Esophagus squamous epithelium (tissue), 5 donors: ENCODE measurements at places on chromosomes 11 and 22.

DNA sequence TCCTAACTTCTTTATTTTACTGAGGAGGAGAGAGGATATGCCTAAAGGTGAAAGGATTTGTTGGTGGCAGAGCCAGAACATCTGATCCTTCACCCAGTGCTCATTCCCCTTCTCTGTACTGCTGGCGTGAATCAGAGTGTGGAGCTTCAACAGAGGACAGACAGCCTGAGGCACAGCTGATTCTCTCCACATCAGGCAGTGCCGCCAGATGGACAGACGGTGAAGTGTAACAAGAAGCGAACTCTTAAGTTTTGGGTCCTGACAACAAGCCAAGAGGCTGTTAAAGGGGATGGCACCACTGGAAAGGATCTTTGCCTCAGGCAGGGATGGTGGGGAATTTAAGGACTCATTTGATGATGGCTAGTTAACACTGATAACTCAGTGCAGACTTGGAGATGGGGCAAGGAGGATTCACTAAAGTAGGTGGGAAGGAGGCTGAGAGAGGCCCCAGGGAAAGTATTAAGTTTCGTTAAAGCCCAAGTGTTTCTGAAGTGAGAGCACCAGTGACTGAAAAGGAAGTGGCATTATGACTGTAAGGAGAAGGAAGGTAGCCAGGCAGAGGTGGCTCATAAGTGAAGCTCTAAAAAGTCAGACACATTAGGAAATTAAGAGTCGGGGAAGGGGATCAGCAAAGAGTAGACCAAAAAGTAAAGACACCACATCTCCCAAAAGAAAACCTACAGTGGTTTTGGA is 81.3 kb downstream of the CLPB start:
- DNase-seq, result no peak

DNA sequence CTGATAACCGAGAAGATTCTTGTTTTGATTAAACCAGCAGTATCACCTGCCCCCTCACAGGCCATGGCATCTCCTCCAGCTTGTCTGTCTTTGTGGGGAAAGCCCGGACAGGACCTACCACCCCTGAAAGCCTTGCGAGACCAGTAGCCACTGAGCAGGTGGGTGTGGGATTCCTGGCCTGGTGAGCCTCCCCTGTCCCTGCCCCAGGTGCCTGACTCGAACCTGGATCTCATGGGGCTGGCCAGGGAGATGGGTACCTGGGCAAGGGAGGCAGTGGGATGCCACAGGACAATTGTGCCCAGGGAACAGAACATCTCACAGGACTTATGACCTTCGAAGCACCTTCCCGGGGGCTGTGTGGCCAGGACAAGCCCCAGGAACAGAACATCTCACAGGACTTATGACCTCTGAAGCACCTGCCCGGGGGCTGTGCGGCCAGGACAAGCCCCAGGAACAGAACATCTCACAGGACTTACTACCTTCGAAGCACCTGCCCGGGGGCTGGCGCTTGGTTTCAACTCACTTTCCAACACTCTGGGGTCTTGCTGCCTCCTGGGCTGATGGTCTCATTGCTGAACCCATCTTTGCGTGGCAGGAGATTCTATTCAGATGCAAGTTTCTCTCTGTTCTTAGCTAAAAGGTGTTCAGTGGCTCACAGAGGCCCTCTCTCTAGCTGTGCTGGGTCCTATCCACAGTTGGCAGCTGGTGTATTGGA is 854.5 kb downstream of the BRD1 start:
- no peak for DNase-seq

GRCh38 chr11:8221917-8222495 is 41.7 kb downstream of the LMO1 start:
- no peak for DNase-seq

DNA sequence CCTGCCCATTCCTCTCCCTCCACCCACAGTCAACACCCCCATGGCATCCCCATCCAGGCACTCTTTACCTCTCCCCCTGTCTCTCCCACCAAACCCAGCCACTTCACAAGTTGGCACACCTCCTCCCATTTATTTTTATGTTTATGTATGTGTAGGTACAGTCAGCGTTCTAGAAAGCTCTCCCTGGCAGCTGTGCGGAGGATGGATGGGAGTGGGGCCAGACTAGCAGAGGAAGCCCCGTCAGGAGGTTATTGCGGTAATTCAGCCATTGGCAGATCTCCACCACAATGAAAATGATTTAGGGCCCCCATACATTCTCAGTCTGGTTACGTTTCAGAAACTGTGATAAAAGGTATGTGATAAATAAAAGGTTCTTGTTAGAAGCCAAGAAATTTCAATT is 51.3 kb downstream of the BTG4 start:
- DNase-seq, result no peak

DNA sequence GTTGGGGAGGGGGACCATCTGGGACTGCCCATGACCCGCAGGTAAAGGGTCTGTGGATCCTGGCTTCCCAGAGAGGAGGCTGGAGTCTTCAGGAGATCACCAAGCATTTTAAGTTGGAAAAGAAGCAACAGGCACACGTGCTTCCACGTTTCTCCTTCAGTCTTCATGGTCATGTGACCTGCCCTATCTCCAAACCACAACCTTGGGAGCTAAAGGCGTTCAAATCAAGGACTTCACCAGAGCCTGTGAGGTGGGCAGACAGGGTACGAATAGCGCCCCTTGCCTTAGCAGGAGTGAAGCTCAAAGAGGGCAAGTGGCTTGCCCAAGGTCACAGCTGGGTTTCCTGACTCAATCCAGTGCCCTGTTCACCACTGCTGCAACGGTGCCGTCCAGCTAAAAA is 6.7 kb downstream of the TMEM184B start:
- no peak for DNase-seq

GRCh38 chr22:37155971-37156370 is 6.3 kb upstream of the IL2RB start:
- DNase-seq, result no peak

GRCh38 chr11:12084256-12084655 is 26.1 kb upstream of the MICAL2 start:
- no peak for DNase-seq
